ENCODE measurements at places on chromosomes 11 and 22.

DNA sequence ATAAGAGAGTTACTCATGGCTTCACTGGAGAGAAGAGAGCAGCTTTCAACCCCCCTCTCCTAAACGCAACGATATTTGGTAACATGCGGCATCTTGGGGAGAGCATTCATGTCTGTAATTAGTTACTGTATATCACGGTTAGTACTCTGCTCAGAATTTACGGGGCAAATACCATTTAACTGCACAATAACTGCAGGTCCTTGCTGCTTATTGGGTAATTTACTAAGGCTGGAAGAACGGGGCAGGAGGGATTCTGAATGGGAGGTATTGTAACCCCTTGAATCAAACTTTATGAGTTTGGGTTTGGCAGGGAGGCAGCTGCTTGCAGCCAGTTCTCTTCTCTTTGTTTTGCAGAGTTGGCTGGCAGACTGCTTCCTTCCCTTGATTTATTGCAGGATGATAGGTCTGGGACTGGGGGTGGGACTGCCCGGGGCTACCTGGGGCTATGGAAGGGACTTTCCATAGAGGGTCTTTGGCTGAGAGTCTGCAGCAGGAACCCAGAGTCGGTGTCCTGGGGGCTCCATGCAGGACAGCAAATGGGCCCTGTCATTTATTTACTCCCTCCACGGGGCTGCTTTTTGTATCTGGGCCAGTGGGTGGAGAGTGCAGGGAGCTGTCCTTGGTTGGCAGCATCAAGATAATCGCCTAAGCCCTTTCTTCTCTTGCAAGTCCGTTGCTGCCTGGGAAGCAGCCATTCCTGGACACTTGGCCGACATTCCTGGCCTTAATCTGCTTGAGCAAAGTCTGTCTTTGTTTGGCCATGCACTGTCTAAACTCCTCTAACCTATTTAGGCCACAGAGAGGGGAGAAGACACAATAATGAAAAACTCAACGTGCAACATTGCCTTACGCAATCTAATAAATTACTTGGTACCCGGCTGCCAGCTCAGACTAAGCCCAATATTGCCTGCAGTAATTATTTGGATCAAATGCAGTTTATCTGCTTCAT, 188.9 kb downstream of the ST3GAL4 start:
- DNase-seq: peak; percentile 64

DNA sequence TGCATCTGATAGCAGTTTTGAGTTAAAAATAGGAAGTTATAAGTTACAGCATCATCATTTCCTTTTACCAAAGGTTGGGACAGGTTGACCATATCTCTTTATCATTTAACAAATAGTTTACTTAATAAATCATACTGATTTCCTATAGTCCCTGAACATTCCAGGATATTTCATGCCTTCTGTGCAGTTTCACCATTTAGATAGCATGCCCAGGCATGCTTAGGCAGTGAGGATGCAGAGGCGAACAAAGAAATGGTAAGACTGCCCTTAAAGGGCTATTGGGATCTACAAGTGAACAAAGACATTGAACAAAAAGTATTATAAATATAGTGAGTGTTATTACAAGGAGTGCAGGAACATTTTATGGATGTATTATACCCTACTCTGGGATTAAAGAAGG, 96.4 kb downstream of the PRMT3 start:
- DNase-seq: no peak

DNA sequence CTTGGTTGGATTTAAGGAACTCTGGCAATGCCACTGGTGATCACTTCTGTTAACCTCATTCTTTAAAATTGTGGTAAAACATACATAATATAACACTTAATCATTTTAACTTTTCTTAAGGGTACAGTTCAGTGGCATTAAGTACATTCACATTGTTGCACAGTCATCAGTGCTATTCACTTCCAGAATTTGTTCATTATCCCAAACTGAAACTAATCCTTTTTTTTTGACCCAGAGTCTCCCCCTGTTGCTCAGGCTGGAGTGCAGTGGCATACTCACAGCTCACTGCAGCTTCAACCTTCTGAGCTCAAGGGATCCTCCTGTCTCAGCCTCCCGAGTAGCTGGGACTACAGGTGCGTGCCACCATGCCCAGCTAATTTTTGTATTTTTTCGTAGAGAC, 10.6 kb downstream of the ELF5 start:
- DNase-seq: no peak

DNA sequence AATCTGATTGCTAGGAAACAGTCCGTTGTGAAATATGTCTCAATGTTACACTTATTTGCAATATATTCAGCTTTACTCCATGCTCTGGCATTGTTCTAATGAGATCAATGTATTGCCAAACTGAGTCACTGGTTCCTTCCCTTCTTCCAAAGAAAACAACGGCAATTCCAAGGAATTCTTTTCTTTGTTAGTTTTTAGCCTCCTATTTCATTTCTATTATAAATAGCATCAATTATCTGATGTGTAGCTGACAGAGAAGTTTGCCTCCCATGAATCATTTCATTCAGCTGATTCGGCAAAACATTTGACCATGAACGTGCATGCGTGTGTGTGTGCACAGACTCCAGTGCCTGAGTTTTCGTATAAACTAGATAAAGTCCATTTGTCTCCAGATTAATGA, 346.8 kb downstream of the ETS1 start:
- no peak for DNase-seq

- DNase-seq: no peak
These were observed 98.1 kb downstream of the ZBTB16 start for GRCh38 chr11:114157476-114158050.

DNA sequence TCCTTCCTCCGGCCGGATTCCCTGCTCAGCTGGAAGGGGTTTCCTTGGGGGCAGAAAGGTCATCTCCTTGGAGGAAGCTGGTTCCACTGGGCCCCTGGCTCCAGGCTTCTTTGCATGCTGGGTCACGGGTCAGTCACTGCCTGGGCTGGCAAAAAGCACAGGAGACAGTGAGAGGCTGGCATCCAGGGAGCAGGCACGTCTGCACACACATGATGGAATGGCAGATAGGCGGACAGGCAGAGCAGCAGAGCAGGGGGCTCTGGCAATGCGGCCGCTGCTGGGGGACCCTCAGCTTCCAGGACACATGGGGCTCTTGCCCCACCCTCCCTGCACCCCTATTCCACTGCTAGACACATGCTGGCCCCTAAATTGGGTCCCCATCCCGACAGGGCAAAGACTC, 40.4 kb downstream of the C11orf58 start:
- DNase-seq: no peak

DNA sequence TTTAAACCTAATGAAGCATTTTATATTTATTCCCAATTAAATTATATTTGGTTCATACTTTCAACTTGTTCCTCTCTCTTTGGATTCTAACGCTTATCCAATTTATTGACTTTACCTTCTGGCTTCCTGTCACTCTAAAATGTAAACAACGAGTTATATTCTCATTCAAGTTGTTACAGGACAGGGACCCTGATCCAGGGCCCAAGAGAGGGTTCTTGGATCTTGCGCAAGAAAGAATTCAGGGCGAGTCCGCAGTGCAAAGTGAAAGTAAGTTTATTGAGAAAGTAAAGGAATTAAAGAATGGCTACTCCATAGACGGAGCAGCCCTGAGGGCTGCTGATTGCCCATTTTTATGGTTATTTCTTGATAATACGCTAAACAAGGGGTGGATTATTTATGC, 405.6 kb upstream of the API5 start:
- DNase-seq: no peak

DNA sequence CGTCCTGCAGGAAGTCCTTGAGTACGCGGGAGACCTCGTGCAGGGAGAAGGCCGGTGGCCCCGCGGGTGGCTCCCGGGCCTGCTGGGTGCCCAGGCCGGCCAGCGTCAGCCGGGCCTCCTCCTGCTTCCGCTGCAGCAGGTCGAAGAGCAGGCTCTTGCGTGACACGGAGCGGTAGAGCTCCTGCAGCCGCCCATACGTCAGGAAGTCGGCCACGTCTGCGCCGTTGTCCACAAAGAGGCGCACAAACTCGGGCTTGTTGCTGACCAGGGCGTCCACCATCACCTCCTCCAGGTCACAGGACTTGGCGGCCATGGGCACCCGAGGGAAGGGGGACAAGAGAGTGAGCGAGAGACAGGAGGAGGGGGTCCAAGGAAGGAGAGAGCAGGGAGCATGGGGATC, 14.6 kb downstream of the TSSC4 start:
- DNase-seq: no peak

DNA sequence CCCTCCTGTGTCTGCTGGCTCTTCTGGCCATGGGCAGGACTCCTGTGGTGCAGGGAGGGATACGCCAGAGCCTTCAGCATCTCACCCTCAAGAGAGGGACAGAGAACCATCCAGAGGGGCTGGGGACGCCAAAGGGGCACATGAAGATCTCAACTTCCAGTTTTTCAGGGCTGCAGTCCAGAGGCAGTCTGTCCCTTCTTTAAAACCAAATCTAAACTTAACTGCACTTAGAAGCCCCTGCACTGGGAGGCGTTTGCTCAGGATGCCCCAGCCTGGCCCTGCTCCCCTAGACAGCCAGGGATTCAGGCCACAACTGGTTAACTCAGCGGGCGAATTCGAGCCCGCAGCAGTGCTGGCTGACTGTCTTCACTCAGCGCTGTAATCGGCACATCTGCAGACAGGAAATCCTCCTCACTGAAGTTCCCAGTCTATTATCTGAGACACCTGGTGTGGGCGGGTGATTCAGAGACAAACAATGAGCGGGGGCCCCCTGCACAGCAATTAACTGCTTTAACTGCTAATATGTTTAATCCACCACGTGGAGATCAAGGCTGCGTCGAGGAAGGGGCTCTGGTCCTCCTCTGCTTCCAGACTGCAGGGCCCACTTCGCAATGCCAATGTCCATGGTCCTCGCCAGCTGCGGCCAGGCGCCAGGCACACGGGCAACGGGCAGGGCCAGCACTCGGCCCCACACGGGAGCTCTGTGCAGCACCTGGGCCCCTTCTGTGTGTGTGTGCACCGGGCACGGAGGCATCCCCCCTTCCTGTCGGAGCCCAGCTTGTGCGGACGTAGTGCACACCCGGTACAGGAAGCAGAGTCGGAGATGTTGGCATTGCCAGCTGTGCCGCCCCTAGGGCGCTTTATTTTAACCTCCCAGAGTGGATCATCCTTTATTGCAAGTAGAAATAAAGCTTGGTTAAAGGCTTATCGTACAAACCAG, 36.9 kb upstream of the GNB1L start:
- no peak for DNase-seq

DNA sequence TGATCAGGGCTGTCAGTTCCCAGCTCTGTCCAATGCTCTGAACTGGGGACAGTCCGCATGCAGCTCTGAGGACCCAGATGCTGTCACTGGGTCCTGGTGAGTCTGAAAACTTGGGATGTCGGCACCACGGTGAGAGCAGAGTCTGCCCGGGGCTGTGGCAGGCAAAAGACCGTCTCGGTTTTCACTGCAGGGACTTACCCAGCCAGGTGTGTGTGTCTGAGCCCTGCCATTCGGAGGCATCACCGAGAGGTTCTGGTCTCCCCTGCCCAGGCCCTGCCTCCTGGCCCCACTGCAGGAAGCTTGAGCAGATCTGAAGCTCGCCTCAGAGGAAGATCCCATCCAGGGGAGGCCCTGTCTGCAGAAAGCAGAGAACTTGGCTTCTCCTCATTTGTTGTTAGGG, 5.2 kb downstream of the TP53AIP1 start:
- no peak for DNase-seq

DNA sequence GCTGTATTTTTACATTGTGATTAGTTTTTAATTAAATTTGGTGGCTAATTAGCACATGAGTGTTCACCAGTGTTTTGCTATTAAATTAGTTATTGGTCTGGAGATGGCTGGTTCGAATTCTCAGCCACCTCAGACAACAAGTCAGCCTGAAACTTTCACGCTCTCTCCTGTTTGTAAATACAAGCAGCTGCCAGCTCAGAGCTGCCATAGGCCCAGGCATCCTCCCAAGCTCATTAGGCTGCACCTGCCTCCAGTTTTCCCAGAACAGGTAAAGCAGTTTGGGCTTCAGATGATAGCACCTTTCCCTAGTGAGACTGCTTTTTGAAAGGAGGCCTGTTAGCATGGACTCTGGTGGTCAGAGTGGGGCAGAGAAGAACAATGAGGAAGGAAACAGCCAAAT, 156.8 kb downstream of the NAV2 start:
- no peak for DNase-seq

DNA sequence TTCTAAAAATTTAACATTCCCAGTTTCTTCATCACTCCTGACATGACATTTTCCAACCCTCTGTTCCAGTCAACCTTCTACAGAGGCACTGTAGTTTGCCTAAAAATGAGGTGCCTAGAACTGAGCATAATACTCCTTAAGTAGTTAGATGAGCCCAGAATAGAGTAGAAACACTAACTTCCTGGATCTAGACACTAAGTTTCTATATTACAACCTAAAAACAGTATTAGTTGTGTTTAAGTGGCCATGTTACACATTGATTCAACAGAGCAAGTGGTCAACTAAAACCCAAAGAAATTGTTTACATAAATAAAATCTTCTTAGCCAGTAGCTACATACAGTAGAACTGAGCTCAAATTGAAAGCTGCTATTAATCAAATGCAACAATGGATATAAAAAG, 1.3 kb downstream of the HPS5 start:
- DNase-seq: no peak

DNA sequence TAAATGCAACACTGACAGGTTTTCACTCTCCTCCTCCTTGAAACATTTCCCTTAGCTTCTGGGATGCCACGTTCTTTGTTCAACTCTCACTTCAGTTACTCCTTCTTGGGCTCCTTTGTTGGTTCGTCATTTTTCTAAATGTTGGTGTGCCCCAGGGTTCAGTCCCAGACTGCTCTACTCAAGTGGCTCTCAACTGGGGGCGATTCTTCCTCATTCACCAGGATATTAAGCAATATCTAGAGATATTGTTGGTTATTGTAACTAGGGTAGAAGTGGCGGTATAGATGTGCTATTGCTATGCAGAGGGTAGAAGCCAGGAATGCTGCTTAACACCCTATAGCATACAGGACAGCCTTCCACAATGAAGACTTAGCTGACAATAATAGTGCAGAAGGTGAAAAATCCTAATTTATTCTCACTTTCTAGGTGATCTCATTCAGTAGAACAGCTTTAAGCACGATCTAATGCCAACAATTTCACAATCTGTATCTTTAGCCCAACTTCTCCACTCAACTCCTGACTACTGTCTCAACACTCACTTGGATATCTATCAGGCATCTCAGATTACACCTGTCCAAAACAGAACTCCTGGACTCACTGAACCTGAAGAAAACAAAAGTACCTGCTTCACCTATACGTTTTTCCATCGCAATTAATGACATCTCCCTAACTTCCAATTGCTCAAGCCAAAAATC, 4.6 kb downstream of the NUP160 start:
- no peak for DNase-seq

GRCh38 chr11:28833670-28834069, 725.5 kb downstream of the METTL15 start:
- DNase-seq: no peak

DNA sequence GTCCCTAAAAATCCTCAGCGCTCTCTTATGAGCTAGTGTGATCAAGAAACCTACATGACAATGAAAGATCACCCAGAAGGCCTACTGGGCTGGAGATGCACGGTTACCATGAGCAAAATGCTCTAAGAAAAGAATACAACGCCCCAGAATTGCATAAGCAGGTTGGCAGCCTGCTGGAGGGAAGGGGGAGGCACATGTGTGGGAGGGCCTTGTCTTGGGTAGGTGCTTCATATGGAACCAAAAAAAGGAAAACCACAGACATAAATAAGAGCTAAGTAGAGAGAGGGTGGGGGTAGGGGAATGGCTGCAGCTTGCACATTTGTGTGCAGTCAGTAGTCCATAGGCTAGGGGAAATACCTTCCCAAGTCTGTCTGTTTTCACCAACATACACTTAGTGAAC, 2.8 kb downstream of the SIAE start:
- DNase-seq: no peak

- no peak for DNase-seq
These were observed 48.4 kb upstream of the CYP2D6 start for GRCh38 chr22:42178910-42179519.
